ENCODE measurements at places on chromosomes 7 and 10.

DNA sequence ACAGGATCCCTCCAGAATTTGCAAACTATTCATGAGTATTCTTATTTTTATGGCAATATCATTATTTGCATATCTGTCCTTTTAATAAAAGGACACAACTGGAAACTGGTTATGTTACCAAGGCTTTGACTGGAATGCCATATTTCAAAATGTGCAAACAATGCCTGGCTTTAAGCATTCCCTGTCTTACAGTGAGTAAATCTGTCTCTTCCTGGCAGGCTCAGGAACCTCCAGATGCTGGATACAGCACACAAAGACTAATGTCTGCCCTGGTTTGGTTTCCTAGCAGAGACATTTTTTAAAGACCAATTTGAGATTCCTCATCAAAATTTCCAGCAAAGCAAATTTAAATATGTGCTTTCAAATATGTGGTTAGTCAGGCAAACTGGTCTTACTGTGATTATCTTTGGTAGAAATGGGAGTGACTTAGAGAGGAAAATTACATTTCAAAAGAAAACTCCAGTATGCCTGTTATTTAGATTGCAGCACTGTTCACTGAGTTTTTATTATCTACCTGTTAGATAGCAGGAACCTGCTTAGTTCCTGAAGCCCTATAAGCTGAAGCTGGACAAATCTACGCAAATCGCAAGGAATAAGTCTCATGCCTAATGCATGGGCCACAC is 31.3 kb downstream of the RNF216 start:
- no peak for DNase-seq

DNA sequence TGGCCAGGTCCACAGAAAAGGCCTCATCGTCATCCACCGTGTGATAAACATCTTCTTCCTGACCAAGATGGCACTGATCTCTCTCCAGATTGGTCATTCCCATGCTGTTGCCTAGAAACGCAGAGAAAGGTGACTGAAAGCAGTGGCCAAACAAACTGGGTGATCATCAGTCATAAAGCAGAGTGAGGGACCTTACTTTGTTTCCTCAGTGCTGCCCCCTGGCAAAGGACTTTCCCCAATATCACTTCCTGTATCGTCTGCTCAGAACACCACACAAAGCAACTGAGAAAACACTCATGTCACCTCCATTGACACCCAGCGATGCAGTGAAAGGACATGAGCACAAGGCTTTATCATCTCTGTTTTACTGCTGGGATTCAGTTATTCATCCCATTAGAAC is 40.0 kb upstream of the TM9SF3 start:
- no peak for DNase-seq

GRCh38 chr7:113131367-113131766 is 13.0 kb upstream of the SMIM30 start:
- no peak for DNase-seq

- no peak for DNase-seq
These were observed 4.5 kb downstream of the DEPP1 start for GRCh38 chr10:44974082-44974627.

DNA sequence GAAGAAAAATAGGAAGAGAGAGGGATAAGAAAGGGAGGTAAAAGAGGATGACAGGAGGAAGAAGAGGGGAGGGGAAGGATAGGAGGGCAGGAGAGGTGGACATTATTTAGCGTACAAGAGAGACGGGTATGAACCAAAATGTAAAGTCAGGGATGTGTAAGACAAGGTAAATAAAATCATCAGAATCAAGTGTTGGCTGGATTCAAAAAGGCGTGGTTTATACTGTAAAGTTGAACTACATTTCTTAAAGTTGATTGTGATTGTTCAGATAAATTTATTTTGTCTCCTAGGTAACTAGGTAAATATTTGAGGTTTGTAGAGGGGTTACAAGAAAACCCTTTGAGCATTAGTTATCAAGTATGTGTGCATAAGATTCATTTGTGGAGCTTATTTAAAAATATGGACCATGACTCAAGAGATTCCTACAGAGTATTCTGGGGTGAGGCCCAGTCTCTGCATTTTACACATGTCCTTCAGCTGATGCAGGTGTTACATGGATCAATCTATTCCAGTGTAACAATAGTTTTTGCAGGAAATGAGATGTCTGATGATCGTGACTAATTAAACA is 512.1 kb upstream of the MBL2 start:
- DNase-seq, result no peak

DNA sequence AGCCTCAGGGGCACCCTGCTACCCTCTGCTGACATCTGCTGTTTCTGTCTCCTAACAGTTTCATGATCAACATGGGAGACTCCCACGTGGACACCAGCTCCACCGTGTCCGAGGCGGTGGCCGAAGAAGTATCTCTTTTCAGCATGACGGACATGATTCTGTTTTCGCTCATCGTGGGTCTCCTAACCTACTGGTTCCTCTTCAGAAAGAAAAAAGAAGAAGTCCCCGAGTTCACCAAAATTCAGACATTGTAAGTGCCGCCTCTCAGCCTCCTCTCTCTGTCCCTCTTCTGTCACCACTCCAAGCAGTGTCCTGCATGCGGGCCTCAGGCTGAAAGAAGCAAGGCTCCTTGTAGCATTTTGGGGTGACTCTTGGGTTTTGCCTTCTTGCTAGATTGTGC is 39.0 kb downstream of the POR start:
- no peak for DNase-seq

DNA sequence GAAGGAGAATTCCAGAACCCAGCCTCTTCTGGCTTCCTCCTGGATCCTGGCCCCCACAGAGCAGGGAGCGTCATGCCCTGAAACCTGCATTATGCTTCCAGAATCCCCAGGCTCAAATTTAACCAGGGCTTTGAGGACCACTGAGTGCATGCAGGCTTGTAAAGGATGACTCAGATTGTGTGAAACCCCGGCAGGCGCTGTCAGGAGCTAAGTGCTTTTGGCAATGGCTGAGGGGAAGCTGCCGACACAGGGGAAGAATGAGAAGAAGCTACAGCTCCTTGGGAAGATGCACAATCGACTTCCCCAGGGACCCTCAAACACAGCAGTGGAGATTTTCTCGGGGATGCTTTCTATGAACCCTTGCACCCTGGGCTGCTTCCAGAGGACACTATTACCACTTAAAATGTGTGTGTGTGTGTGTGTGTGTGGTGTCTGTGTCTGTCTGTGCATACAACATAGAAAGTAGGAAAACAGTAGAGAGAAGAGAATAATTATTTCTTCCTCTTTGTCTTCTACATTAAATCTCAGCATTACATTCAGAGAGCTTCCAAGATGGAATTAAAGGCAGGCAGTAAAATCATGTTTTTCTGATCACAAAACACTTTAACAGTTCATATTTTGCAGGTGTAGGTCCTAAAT is 183.5 kb upstream of the INHBA start:
- DNase-seq, result no peak

DNA sequence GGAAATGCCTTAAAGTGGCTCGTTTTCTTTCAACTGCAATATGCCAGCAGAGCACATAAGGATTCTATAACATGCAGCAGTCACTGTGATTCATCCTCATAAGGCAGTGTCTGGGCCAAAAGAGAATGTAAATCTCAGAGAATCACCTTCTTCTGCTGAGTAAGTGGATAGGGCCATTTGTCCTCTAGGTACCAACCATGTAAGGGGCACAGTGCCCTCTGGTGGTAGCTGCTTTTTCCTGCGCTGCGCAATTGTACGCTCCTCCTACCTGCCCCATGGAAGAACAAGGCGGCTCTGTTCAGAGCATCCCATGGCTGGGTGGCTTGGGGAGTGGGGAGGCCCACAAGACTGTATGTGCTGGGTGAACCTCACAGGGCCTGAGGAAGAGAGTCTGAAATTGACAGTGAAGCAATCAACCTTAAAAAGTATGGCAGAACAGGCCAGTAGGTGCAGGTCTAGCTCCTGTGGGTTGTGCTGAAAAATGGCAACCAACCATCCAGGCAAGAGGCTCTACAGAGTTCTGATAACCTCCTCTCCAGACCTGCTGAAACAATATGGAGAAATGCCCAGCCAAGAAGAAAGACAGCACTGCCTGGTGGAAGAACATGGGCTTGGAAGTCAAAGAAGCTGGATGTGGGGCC is 78.6 kb upstream of the C10orf90 start:
- DNase-seq, result peak; percentile 26

DNA sequence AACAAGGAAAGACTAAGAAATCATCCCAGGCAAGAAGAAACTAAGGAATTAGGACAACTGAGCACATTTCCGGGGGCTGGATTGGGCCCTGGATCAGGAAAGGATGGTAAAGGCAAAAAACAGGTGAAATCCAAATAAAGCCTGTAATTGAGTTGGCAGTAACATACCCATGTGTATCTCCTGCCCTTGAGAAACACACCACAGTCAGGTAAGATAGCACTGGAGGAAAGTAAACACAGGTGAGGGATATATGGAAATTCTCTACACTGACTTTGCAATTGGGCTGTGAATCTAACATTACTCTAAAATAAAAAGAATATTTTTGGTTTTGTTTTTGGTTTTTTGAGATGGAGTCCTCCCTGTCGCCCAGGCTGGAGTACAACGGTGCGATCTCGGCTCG is 140.2 kb upstream of the FRMD4A start:
- DNase-seq, result no peak

DNA sequence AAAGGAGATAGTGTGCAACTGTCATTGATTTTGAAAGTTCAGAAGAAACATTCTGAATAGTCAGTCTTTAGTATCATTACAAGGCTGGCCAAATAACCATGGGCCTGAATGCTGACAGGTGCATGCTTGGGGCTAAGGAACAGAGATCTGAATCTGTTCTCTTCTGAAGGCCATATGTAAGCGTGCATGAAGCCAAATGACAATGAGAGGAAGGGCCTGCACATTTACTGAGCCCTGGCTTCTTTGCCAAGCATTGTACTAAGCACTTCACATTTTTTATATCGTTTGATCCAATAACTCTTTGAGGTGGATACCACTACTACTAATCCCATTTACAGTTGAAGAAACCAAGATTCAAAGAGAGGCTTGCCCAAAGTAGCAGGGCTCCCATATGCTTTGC is 22.5 kb upstream of the TIAL1 start:
- DNase-seq, result no peak

DNA sequence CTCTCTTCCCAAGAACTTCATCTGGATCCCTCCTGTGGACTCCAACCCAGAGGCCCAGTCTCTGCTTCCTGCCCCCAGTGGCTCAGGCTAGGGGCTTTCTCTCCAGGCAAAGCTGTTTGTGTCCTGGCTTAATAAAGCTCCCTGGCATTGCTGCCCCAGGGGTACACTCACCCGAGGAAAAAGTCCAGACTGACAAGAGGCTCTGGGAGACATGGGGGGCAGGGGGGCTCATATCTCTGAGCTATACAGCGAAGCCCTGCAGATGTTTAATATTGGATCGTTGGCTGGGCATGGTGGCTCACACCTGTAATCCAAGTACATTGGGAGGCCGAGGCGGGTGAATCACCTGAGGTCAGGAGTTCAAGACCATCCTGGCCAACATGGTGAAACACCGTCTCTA is 10.7 kb upstream of the COMTD1 start:
- no peak for DNase-seq

- DNase-seq, result no peak
These were observed 126.6 kb downstream of the LRRC4 start for GRCh38 chr7:127904670-127904985.

- no peak for DNase-seq
These were observed 58.7 kb downstream of the DNAJC1 start for GRCh38 chr10:21944727-21945386.

DNA sequence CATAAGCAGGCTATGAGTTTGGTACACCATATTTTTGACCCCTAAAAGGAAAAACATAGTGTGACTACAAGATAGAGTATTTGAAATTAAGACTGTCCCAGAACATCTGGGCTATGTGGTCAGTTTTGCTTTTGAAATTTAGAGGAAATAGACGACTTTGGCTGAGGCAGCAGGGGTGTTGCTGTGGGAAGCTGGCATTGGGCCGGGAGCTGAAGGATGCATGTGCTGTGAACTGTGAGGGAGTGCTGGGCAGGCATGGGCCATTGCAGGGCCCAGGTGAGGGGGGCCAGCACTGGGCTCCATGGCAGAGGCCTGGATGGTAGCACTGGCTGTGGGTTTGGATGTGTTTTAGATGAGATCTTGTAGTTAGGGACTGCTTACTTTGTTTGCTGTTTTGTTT is 168.3 kb downstream of the BMPER start:
- DNase-seq, result no peak

DNA sequence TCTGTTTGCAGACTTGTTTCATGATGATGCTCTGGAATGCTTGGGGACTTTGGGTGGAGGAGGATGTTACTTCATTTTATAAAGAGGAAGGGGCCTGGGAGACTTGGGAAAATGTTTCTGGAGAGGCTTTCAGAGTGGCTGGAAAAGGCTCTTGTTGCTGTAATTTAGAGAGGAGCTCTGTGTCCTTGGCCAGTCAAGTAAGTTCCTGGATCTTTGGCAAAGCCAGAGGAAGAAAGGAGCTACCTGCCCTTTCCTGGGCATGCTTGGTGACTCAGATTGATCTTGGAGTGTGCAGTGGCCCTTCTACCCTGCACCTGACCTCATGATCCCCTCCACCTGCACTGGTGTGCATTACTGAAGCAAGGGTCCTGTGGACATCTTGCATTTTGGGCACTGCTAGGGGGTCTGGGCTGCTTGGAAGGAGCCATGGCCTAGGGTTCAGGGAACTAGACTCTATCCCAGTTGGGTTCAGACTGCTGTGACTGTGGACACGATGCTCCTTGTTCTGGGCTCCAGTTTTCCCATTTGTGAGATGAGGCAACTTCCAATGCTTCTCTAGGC is 56.1 kb downstream of the ADCYAP1R1 start:
- no peak for DNase-seq
